ENCODE measurements at places on chromosomes 4 and X. TPM values are rescaled to one million over a fixed set of nuclear protein-coding genes. Genes with fewer than 3 reads are reported as not detected.

GRCh38 chr4:181548873-181549575 is 694.2 kb upstream of the TENM3 start:
- no peak overlapping the region for H3K27ac ChIP-seq
- H3K4me1 ChIP-seq: peaks cover 2% of the 10 kb centered on the region
- no peaks in the 10 kb centered on the region for H3K27me3 ChIP-seq
- DNase-seq: no peak
- no peaks in the 10 kb centered on the region for H3K36me3 ChIP-seq

GRCh38 chr4:87317527-87317926 is 5.2 kb downstream of the HSD17B13 start:
- no peaks in the 10 kb centered on the region for H3K4me1 ChIP-seq
- H3K4me3 ChIP-seq: no peak overlapping the region
- no peak for DNase-seq
- no peaks in the 10 kb centered on the region for H3K27me3 ChIP-seq
- H3K36me3 ChIP-seq: no peaks in the 10 kb centered on the region

The TMEM144 gene
- 1.6 TPM for total RNA-seq

The CT45A2 gene
- total RNA-seq: not detected

GRCh38 chr4:175435381-175435783 is 376.7 kb downstream of the GPM6A start:
- H3K4me1 ChIP-seq: no peaks in the 10 kb centered on the region
- H3K27ac ChIP-seq: no peak overlapping the region
- H3K36me3 ChIP-seq: no peaks in the 10 kb centered on the region
- DNase-seq: no peak

DNA sequence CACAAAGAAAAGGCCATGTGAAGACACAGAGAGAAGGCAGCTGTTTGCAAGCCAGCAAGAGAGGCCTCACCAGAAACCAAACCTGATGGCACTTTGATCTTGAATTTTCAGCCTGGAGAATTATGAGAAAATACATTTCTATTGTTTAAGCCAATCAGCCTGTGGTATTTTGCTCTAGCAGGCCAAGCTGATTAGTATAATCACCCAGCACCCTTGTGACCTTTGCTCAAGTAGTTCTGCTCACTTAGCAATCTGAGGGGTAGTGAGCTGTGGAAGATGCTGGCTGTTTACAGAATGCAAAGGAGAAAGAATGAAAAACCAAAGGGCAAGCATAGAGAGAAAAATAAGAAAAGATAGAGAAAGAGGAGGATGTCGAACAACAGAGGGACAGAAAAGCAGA is 396.4 kb upstream of the BOD1L1 start:
- H3K4me1 ChIP-seq: no peaks in the 10 kb centered on the region
- H3K4me3 ChIP-seq: no peak overlapping the region
- no peaks in the 10 kb centered on the region for H3K36me3 ChIP-seq
- DNase-seq: no peak

DNA sequence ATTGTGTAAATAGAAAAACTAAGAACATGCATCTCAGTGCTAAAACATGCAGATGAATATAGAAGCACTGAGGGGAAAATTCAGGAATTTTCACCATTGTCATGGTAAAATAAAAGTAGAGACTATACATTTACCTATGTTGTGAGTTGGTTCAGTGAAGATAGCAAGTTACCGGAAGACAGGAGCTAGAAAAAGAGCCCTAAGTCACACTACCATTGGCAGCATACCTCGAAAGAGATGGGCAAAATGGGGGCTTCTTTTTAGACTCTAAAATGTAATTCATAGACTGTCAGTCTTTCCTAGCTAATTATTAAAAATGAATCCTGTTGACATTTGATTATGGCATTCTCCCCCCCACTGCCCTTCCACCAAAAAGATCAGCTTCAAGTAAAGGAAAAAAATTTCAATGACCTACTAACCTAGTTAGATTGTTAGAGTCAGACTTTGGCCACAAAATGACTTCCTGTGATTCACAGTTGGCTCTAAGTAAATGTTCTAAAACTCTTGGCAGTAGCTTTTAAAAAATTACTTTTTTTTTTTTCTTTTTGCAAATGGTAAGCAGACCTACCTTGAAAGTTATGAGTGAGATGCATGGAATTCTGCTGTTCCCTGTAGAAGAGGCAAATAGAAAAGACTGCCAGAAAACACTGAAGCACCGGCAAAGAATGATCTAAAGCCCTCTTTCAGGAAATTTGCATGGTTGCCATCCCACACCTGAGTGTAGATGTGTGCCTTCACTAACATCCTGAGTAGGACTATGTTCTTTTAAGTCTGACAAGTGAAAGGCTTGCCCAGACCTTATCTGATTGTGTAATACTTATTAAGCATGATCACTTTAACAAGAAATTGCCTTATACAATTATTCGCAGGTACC is 26.4 kb upstream of the ARSJ start:
- no peak overlapping the region for H3K27ac ChIP-seq
- no peaks in the 10 kb centered on the region for H3K27me3 ChIP-seq
- no peaks in the 10 kb centered on the region for H3K4me1 ChIP-seq
- no peak for DNase-seq
- H3K4me3 ChIP-seq: no peak overlapping the region

The SYP gene
- 10.8 TPM for total RNA-seq

Data from H1 (cell line).